ENCODE measurements at places on chromosomes 7 and 10. TPM values are rescaled to one million over a fixed set of nuclear protein-coding genes. Genes with fewer than 3 reads are reported as not detected.

NEURL1 gene
- 0.39 TPM for total RNA-seq

NPVF gene
- not detected for total RNA-seq

GRCh38 chr7:70060298-70061068 lies 462.2 kb downstream of the AUTS2 start:
- DNase-seq = no peak

GRCh38 chr10:16986406-16987205 lies 143.0 kb downstream of the CUBN start:
- DNase-seq = no peak

ENTPD1 gene
- 11.8 TPM for total RNA-seq
